HFFc6 (cell line): ENCODE measurements at places on chromosomes 2 and 18.
A peak's percentile ranks its signal among the peaks of the same experiment; 100 is the strongest.

DNA sequence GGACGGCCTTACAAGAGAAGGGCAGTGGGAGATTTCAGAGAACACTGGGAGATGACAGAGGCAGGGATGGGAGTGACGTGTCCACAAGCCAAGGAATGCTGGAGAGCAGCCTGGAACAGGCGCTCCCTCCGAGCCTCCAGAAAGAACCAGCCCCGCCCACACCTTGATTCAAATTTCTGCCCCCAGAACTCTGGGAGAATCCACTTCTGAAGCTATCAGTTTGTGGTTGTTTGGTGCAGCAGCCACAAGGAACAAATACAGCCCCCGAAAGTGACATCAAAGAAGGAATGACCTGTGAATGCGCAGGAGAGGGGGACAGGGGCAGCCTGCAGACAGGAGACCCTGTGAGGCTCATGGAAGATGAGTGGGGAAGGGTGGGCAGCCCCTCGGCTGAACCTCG lies 67.3 kb downstream of the TWIST2 start:
- no peak for DNase-seq

GRCh38 chr2:605674-606608 lies 71.3 kb downstream of the TMEM18 start:
- no peak for DNase-seq

DNA sequence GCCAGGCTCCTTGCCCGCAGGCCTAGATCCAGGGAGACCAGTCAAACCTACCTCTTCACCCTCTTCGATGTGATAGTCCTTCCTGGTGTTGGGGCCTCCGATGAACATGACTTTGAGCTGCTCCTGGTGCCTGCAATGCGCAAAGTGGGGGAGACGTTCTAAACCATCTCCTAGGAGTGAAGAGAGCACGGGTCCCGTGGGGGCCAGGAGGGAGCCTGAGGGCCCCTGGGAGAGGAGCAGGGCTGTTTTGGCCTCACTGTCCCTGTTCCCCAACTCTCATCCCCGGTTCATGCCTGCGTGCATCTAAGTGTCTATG lies 3.9 kb downstream of the HAAO start:
- DNase-seq, result no peak

GRCh38 chr2:126038861-126039260 lies 617.1 kb upstream of the GYPC start:
- DNase-seq, result no peak

GRCh38 chr2:54638103-54638502 lies 85.4 kb upstream of the EML6 start:
- no peak for DNase-seq

DNA sequence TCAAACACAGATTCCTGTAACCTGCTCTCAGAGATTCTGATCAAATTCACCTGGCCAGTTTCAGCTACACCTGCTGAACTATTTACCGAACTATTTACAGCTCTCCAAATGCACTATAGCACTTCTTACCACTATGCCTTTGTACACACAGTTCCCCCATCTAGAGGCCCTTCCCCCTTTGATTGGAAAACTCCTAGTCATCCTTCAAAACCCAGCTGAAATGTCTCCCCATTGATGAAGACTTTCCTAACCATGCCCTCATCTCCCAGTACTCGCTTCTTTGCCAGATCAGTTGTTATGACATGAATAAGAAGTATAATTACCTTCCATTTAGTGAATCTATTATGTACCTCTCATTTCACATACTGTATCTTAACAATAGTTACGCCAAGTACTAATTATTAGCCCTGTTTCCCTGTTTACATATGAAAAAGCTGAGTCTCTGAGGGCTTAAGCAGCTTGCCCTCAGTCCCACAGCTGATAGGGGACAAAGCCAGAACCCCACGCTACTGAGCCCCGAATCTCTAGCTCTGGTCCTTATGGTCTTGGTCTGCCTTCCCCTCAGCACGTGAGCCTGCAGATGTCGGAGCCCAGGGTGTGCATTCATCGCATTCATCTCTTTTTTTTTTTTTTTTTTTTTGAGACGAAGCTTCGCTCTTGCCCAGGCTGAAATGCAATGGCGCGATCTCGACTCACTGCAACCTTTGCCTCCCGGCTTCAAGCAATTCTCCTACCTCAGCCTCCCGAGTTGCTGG lies 64.7 kb upstream of the ASAP2 start:
- DNase-seq, result no peak

GRCh38 chr18:35580701-35581539 lies 620 bp upstream of the GALNT1 start:
- no peak for DNase-seq

GRCh38 chr2:217440000-217440399 lies 562.8 kb downstream of the TNS1 start:
- no peak for DNase-seq

DNA sequence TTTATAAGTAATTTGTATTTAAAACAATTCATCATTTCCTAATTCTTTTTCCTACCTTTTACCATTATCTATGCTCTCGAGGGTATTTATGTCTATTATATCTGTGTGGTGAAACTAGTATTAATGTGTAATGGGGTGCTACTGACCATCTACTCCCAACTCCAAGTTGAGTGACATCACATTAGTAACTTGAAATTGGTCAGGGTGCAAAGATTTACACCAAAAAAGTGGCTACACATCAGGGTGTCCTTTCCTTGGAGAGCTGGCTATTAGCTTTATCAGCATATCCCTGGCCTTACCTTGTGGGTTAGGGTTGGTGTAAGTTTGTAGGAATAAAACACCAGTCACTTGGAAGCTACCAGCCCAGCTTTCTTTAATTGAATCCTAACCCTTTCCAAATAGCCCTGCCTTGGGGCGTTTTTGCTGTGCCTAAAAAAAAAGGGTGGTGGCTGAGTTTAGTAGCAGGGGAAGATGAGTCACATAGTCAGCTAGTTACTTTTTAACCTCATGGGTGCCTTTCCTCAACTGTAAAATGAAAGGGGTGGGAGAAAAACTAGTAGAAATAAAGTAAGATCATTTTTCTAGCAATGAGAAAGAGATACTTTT lies 14.0 kb downstream of the ANXA4 start:
- DNase-seq, result peak; percentile 78

- DNase-seq, result peak; percentile 86
These were observed 164.3 kb upstream of the SIX2 start for GRCh38 chr2:45173513-45173912.

DNA sequence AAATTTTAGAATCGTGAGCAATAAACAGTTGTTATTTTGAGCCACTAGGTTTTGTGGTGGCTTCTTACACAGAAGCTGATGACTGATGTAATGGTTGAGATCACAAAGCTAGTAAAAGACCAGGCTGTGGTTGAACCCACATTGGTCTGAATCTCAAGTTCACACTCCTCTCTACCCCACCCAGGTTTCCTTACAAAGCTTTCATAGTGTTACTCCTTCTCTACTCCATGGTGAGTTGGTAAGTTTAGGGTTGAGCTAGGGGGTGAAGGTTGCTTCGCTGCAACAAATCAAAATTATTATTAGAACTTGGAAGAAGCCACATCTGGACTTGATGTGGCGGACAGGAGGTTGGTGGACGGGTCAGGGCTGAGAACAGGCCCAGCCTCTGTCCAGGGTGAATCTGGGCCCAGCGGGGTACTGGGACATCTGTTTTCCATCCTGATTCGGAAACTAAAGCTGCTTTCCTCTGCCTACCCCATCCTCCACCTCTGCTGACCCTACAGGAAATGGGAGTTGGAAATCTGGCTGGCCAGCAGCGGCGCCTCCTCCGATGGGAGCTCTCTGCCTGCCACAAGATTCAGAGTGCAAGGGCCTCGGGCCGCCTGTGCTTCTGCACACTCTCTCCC lies 86.3 kb downstream of the ZFP36L2 start:
- peak; percentile 31 for DNase-seq

- DNase-seq, result no peak
These were observed 29.5 kb upstream of the MYO1B start for GRCh38 chr2:191215666-191216065.

GRCh38 chr2:29950481-29950880 lies 29.1 kb upstream of the ALK start:
- DNase-seq, result no peak

- peak; percentile 63 for DNase-seq
These were observed 40.1 kb downstream of the ODC1 start for GRCh38 chr2:10407841-10408648.

- DNase-seq, result no peak
These were observed 9.9 kb downstream of the IER3IP1 start for GRCh38 chr18:47166294-47166693.
